ENCODE measurements at places on chromosomes 2 and 18.

GRCh38 chr2:140383781-140384180 is 1603.6 kb upstream of the NXPH2 start:
- no peak for ATAC-seq

- no peak for ATAC-seq
Observed at GRCh38 chr2:215961981-215962380, 51.4 kb downstream of the MREG start.

- ATAC-seq, result no peak
Observed at GRCh38 chr2:47664817-47665216, 118.1 kb upstream of the MSH6 start.

GRCh38 chr2:199779589-199779988 is 71.4 kb downstream of the FTCDNL1 start:
- ATAC-seq, result no peak

DNA sequence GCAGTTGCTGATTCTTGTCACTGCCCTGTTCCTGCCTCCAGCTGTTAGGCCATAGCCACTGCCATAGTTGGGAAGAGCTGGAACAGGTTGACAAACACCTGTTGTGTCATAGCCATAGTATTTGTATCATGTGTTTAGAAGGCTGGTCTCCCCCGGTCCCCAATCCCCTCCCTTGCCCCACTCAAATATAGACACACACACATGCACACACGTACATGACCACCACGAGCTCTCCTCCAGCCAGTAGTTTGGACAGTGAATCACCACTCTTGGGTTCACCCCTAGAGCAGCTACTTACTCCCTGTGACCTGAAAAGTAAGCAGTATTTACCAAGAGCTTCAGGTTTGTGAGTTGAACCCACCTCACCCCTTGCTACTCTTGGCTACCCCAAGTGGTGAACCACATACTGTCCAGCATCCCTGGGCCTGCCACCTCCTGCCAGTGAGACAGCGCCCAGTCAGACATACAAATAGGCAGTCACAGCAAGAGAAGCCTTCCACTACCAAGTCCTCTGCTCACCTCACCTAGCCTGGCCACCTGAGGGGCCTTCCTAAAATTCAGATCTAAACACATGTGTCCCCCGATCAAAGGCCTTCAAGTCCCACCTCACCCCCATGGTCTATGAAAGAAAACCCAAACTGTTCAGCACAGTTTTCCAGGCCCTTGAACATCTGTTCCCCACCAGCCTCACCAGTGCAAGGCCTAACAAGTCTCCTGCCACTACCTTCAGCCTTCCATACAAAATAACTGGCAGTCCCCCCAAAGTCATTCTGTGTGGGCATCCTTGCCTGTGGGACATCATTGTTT is 7.1 kb downstream of the PCBP1 start:
- no peak for ATAC-seq

DNA sequence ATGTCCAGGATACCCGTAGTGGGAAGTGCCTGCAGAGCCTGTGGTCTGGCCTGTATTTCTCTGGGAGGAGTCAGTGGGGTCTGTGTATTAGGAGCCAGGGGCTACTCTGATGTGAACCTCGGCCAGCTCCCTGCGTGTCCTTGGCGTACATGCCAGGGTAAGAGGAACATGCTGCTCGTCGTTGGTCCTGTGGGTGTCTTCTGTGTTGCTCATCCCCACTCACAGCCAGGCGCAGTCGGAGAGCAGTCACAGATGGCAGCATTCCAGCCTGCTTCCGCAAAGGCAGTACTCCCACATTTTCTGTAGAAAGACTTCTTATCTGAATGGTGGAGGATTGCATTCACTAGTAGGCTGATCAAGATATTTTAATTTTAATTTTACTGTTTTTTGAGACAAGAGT is 84.9 kb downstream of the DGKD start:
- ATAC-seq, result no peak

DNA sequence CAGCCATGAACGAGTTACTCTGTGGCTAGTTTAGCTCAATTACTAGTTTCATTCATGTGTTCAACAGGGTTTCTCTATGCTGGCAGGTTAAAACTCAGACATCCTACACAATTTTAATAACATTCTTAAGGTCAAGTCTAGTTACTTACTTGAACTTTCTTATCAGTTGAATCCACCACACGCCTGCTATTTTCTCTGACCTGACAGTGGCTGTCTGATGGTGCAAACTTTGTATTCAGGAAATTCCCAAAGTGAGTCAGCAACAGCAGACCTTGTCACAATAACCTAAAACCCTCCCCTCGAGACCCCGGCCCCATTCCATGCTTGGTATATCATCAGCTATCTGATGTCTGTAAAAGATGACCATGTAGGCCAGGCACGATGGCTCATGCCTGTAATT is 20.8 kb upstream of the CIDEA start:
- no peak for ATAC-seq

- no peak for ATAC-seq
Observed at GRCh38 chr2:82796132-82796531, 1662.9 kb downstream of the SUCLG1 start.

DNA sequence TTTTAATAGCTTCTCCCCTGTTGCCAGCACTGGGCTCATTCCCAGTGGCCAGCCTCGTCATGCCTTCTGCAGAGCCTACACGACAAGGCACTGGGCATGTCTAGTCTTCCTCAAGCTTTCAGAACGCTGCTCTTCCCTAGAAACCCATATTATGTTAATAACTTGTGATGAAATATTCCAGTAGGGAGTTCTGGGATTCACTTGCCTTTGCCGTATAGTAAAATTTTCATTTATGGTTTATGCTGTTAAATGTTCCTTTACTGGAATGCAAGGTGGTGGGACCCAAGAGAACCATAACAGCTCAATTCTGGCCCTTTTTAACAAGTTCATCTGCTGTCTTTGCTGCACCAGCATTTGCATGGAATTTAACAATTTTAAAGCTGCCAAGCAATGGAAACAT is 45.5 kb upstream of the SLC14A1 start:
- no peak for ATAC-seq

DNA sequence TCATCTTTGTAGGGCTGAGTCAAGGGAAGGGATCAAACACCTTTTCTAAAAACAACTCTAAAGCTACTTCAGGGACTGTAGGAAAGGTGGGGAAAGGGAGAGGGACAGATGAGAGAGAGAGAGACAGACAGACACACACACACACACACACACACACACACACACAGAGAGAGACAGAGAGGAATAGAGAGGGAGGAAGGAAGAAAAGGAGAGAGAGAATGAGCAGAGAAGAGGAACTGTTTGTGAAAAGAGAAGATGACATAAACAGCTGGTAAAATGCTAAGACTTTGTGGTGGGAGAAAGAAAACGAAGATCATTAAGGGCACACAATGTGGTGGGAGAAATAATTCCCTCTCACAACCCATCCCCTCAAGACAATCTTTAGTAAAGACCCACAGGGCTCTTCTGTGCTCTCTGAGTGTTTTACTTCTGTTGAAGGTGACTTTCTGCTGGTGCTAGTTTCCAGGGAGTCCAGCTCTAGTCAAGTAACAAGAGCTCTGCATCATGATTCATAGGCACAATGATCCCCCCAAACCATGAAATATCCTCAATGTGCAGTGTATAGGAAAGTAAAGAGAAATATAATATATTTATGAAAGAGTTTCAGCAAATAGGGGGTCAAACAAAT is 77.2 kb upstream of the STK17B start:
- no peak for ATAC-seq

DNA sequence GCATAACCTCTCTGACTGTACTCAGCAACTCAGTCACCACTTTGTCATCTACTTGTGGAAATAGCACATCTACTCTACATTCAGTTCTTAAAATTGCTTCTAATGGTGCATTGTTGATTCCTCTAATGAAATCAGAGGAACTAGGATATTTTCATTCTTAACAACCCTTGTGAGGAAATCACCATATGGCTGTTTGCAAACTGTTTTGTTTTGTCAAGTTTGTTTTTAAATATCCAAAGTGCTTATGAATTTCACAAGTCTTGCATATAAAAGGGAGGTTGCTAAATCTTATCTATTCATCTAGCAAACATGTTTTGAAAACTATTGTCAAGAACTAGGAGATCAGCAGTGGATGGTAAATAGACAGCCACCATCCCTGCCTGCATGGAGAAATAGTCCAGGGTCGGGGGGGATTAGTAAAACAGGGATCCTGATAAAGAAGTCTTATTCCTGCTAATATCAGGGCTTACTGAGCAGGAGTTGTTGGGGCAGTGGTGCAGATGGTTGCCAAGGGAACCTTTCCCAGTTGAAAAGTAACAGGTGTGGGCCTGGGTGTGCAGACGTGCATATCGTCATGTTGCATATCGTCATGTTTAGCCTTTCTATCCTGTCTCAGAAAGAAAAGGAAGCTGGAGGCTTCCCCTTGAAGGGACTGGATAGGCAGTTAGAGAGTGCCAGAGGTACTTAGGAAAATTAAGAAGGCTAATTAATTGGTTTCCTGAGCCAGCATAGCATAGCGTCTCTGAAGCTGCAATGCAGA is 7.5 kb upstream of the MYO3B start:
- ATAC-seq, result no peak

GRCh38 chr2:213021971-213022899 is 129.2 kb downstream of the IKZF2 start:
- peak; percentile 47 for ATAC-seq

DNA sequence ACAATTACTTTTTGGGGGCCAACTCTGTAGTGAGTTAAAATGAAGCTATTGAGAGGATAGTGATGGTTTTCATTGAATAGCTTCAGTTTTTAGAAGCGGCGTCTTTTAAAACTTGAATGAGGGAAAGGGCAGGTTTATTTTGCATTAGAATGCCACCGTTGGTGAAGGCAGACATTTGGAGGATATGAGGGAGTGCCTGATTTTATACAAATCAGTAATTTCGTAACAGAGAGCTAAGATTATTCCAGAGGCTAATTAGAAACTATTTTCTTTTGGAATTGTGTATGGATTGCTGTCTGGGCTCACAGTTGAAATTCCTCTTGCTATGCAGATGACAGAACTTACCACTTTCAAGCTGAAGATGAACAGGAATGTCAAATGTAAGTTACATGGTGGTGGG is 67.6 kb downstream of the ITGB1BP1 start:
- ATAC-seq, result no peak

GRCh38 chr2:8631465-8632005 is 50.3 kb upstream of the ID2 start:
- no peak for ATAC-seq

- no peak for ATAC-seq
Observed at GRCh38 chr2:236175548-236176150, 7.5 kb upstream of the GBX2 start.

DNA sequence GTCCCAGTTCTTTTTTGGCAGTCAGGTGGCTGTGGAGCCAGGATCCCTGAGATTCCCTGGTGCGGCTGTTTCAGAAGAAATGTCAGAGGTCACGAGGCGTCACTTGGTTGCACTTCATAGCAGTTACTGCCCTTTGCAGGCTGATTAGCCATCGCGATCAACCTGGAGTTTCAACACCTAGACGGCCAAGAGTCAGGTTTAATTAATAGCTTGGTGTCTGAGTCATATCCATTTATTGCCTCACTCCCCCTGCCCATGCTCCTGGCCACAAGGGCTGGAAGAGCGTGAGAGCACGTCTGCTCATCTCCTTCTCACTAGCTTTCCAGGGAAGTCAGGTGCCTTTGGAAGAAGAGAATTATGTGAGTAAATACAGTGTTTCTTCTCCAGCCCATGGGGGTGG is 552.3 kb downstream of the TSN start:
- ATAC-seq, result no peak

All from SK-N-SH treated with all-trans-retinoic acid at 6 μM for 48 hours (cell line).